ENCODE measurements at places on chromosomes 13 and 19.

DNA sequence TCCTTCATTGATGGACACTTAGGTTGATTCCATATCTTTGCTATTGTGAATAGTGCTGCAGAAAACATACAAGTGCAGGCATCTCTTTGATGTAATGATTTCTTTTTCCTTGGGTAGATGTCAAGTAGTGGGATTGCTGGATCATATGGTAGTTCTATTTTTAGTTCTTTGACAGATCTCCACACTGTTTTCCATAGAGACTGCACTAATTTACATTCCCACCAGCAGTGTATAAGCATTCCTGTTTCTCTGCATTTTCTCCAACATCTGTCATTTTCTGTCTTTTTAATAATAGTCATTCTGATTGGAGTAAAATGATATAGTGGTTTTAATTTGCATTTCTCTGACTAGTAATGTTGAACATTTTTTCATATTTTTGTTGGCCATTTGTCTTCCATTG, 116.7 kb downstream of the LMO7 start:
- no peak for DNase-seq

DNA sequence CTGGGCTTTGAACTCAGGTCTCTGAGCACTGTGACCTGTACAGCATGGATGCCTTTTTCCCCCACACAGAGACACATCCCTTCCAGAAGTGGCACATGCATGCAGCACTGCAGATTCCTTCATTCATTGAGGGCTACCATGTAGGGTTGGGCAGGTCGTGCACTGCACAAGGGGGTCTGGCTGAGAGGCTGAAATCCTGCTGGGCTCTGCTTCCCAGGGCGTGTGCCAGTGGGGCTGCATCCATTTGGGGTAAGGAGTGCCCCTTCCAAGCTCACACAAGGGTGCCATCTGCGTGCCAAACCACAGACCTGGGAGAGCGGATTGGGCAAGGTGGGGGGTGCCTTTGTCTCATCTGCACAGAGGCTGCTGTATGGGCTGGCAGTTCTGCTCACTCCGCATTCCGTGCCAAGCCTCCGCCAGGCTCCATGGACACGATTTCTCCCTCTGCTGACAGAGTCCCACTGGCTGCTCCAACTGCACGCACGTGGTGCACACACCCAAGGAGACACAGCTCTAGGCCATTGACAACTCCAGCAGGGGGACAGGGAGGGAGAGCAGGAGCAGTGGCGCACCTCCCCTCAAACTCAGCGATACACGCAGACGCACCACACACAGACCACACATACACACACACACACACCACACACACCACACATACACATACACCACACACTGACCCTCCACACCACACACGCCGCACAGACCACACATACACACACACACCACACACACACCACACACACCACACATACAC, 4.5 kb upstream of the SHISA7 start:
- DNase-seq: peak; percentile 91

DNA sequence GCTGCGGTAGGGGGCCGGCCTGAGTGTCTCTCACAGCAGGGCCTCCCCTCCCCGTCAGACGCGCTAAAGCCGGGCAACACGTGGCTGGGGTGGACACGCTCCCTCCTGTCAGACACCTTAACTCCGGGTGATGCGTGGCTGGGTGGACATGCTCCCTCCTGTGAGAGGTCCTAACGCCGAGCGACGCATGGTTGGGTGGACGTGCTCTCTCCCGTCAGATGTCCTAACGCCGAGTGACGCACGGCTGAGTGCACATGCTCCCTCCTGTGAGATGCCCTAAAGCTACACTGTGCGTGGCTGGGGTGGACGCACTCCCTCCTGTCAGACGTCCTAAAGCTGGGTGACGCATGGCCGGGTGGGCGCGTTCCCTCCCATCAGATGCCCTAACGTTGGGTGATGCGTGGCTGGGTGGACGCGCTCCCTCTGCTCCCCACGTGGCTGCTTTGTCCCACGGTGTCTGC, 126.1 kb upstream of the MCF2L start:
- DNase-seq: no peak

- no peak for DNase-seq
These were observed 3.8 kb downstream of the SLC8A2 start for GRCh38 chr19:47467914-47468313.

- DNase-seq: peak; percentile 66
These were observed 12.5 kb downstream of the FEM1A start for GRCh38 chr19:4803736-4804695.

- peak; percentile 29 for DNase-seq
These were observed 9.1 kb downstream of the ARID3A start for GRCh38 chr19:934865-935479.

- no peak for DNase-seq
These were observed 22.3 kb downstream of the GARRE1 start for GRCh38 chr19:34276614-34277013.

DNA sequence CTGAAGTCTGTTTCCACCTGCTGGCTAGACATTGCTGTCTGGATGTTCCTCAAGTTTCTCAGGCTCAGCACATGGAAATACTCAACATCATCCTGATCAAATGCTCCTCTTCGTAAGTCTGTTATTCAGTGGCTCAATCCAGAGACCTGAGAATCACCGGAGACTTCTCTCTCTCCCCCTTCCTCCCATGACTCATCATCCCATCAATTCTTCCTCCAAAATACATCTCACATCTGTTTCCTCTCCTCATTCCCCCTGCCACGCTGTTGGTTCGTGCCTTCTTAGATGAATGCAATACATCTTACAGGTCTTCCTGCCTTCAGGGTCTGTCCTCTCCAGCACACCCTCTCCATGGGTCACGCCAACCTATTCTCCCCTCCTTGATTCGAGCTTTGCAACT, 7.4 kb upstream of the RXFP2 start:
- no peak for DNase-seq

- DNase-seq: peak; percentile 85
These were observed 41.0 kb downstream of the PDE4A start for GRCh38 chr19:10461047-10461949.

Measured in hematopoietic multipotent progenitor cell treated with erythropoietin and hydrocortisone succinate and interleukin-3 and kit ligand, for 8 days (in vitro differentiated cells).